ENCODE measurements at places on chromosomes 1 and 21. TPM values are rescaled to one million over a fixed set of nuclear protein-coding genes. Genes with fewer than 3 reads are reported as not detected.

The PKP1 gene
- total RNA-seq = not detected

GRCh38 chr1:2290595-2291510, 62.7 kb downstream of the SKI start:
- H3K27ac ChIP-seq = peak overlapping the region; percentile 67
- no peaks in the 10 kb centered on the region for H3K27me3 ChIP-seq
- H3K4me3 ChIP-seq = peak overlapping the region; percentile 47
- no peaks in the 10 kb centered on the region for H3K36me3 ChIP-seq
- DNase-seq = peak; percentile 80

The IRF6 gene
- total RNA-seq = 1.2 TPM

GRCh38 chr1:241675983-241676382, 23.9 kb downstream of the WDR64 start:
- no peak overlapping the region for H3K27ac ChIP-seq
- no peak for DNase-seq
- H3K4me1 ChIP-seq = peaks cover 19% of the 10 kb centered on the region
- H3K4me3 ChIP-seq = no peak overlapping the region
- no peaks in the 10 kb centered on the region for H3K27me3 ChIP-seq

- H3K36me3 ChIP-seq = no peaks in the 10 kb centered on the region
- H3K4me1 ChIP-seq = no peaks in the 10 kb centered on the region
- no peak overlapping the region for H3K4me3 ChIP-seq
- no peak overlapping the region for H3K27ac ChIP-seq
- H3K27me3 ChIP-seq = no peaks in the 10 kb centered on the region
Measured at GRCh38 chr21:27584256-27584655, 617.4 kb upstream of the ADAMTS5 start.
